Central memory CD8-positive, alpha-beta T cell (primary cell): ENCODE measurements at places on chromosomes 3 and 15.

DNA sequence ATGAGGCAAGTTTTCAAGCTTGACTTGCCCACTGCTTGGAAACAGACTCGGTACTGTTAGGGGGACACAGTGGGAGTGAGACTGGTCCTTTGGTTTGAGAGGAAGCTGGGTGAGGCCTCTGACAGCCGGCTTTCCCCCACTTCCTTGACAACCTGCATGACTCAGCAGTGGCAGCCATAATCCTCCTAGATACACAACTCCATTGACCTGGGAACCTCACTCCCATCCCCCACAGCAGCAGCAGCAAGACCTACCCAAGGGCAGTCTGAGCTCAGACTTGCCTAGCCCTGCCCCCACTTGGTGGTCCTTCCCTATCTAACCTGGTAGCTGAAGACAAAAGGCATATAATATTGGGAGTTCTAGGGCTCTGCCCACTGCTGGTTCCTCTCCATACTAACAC, 1043.5 kb upstream of the ALCAM start:
- DNase-seq: no peak
- no peaks in the 10 kb centered on the region for H3K27me3 ChIP-seq
- H3K27ac ChIP-seq: no peak overlapping the region
- no peaks in the 10 kb centered on the region for H3K4me1 ChIP-seq
- H3K36me3 ChIP-seq: peaks cover 1% of the 10 kb centered on the region
- no peak overlapping the region for H3K4me3 ChIP-seq

DNA sequence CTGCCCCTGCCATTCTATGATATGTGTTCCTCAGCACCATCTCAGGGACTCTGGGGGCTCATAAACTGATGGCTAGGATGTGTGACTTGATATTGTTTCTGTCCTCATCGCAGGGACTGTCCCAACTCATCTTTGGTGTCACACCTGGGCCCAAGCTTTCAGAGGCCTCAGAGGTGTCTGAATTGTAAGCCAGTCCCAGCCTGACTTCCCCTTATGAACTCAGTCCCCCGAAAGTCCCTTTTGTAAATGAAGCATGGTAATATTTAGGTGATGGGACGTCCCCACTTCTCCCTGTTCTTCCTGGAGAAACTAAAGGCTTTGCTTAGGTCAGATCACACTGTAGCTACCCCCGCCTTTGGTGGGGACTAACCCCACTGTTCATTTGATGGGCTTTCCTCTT, 142.4 kb upstream of the TLE3 start:
- peak overlapping the region; percentile 58 for H3K27ac ChIP-seq
- no peaks in the 10 kb centered on the region for H3K27me3 ChIP-seq
- no peaks in the 10 kb centered on the region for H3K4me1 ChIP-seq
- no peaks in the 10 kb centered on the region for H3K36me3 ChIP-seq

- H3K36me3 ChIP-seq: no peaks in the 10 kb centered on the region
- H3K4me1 ChIP-seq: no peaks in the 10 kb centered on the region
- H3K27ac ChIP-seq: no peak overlapping the region
- no peaks in the 10 kb centered on the region for H3K27me3 ChIP-seq
Observed at GRCh38 chr3:118436697-118437262, 597.9 kb downstream of the IGSF11 start.

- H3K4me3 ChIP-seq: no peak overlapping the region
- peaks cover 41% of the 10 kb centered on the region for H3K4me1 ChIP-seq
- DNase-seq: peak; percentile 38
- peak overlapping the region; percentile 65 for H3K27ac ChIP-seq
- H3K27me3 ChIP-seq: no peaks in the 10 kb centered on the region
Observed at GRCh38 chr3:4850928-4851265, 128.3 kb upstream of the BHLHE40 start.

DNA sequence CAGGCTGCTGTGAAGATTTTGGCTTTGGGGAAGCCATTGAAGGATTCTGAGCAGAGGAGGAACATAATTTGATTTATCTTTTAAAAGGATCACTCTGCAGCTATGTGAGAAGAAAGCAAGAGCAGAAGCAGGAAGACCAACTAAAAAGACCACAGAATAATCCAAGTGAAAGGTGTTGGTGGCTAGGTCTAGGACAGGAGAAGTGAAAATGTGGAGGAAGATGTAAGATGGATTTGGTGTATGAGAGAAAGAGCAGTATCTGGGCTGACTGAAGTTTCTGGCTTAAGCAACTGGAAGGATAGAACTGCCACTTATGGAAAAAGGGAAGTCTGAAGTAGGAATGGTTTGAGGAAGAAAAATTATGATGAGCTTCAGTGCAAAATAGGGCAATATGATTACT, 62.0 kb downstream of the SFMBT1 start:
- DNase-seq: no peak
- peak overlapping the region; percentile 13 for H3K4me3 ChIP-seq
- H3K4me1 ChIP-seq: peaks cover 15% of the 10 kb centered on the region
- no peaks in the 10 kb centered on the region for H3K27me3 ChIP-seq

DNA sequence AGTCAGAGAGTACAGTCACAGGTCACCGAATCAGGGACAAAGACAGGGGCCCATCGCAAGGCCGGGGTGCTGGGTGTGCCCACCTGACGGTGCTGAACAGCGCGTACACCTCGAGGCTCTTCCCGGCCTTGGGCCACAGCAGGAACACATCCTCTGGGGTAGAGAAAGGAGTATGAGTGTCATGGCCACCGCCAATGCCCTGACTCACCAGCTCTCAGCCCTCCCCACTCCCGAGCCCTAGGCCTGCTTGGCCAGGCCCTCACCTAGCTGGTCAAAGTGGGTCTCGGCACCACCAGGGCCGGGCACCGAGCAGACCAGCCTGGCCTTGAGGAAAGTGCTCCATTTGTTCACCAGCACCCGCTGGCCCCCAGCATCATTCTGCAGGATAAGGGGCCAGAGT, 4.2 kb downstream of the SEMA3G start:
- peaks cover 3% of the 10 kb centered on the region for H3K36me3 ChIP-seq
- DNase-seq: no peak
- no peak overlapping the region for H3K27ac ChIP-seq

- H3K4me3 ChIP-seq: no peak overlapping the region
- H3K4me1 ChIP-seq: peaks cover 63% of the 10 kb centered on the region
- H3K36me3 ChIP-seq: no peaks in the 10 kb centered on the region
Observed at GRCh38 chr15:94259863-94260262, 28.5 kb downstream of the MCTP2 start.

GRCh38 chr3:11021611-11022011, 29.1 kb downstream of the SLC6A1 start:
- H3K27me3 ChIP-seq: peaks cover 63% of the 10 kb centered on the region
- H3K36me3 ChIP-seq: no peaks in the 10 kb centered on the region
- no peaks in the 10 kb centered on the region for H3K4me1 ChIP-seq
- H3K4me3 ChIP-seq: no peak overlapping the region

DNA sequence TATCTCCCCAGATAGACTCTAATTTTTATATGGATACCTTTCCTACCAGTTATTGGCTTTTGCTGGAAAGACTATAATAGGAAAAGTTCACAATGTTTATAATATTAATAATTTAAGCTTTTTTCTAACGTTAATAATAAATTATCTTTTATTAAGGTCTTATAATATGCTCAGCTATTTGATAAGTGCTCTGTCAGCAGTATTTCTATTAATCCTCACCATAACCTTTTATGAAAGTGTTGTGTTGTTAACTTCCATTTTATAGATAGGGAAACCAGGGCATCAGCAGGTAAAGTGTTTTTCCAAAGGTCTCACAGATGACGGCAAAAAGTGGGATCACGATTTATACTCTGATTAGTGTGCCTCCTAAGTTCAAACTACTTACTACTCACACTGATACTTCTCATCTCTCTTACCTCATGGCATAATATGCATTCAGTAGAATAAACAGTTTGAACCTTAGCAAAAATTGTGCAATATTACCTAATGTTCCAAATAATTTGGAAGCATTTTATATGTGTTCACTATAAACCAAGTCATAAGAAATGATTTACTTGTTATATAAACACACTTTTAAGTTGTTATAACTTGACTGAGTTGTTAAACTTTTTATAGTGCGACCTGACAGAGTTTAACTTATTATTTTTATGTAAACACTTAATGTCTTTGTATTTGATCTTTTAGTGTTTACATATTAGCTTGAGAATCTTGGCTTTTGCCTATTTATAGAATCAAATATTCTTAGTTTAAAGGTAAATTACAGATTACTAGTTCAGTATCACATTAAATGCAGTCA, 274.9 kb upstream of the DCBLD2 start:
- DNase-seq: no peak
- H3K36me3 ChIP-seq: peaks cover 2% of the 10 kb centered on the region
- H3K4me3 ChIP-seq: no peak overlapping the region
- no peaks in the 10 kb centered on the region for H3K4me1 ChIP-seq
- H3K27ac ChIP-seq: no peak overlapping the region
- H3K27me3 ChIP-seq: no peaks in the 10 kb centered on the region

GRCh38 chr3:156150434-156151066, 30.2 kb downstream of the KCNAB1 start:
- no peak overlapping the region for H3K27ac ChIP-seq
- H3K36me3 ChIP-seq: no peaks in the 10 kb centered on the region

GRCh38 chr3:40731445-40731844, 206.7 kb downstream of the ZNF621 start:
- H3K27me3 ChIP-seq: peaks cover 62% of the 10 kb centered on the region
- no peaks in the 10 kb centered on the region for H3K4me1 ChIP-seq
- H3K4me3 ChIP-seq: no peak overlapping the region
- H3K36me3 ChIP-seq: no peaks in the 10 kb centered on the region
- no peak for DNase-seq
- H3K27ac ChIP-seq: no peak overlapping the region

DNA sequence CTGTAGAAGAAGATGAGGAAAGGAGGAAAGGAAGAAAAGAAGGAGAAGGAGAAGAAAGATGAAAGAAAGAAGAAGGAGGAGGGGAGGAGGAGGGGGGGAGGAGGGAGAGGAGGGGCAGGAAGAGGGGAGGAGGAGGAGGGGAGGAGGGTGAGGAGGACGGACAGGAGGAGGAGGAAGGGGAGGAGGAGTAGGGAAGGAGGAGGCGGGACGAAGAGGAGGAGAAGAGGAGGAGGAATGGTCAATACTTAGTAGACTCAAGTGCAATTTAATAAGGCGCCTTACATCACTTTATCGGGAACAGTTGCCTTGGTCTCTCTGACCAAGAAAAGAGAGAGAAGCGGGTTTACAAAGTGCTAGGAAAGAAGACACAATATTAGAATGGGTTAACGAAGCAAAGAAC, 23.7 kb upstream of the NR2E3 start:
- H3K27ac ChIP-seq: no peak overlapping the region
- H3K27me3 ChIP-seq: peaks cover 42% of the 10 kb centered on the region
- no peak for DNase-seq
- H3K4me1 ChIP-seq: peaks cover under 1% of the 10 kb centered on the region

GRCh38 chr3:48617559-48617958, 4.0 kb downstream of the TMEM89 start:
- H3K27ac ChIP-seq: no peak overlapping the region
- H3K4me1 ChIP-seq: no peaks in the 10 kb centered on the region
- no peaks in the 10 kb centered on the region for H3K27me3 ChIP-seq

DNA sequence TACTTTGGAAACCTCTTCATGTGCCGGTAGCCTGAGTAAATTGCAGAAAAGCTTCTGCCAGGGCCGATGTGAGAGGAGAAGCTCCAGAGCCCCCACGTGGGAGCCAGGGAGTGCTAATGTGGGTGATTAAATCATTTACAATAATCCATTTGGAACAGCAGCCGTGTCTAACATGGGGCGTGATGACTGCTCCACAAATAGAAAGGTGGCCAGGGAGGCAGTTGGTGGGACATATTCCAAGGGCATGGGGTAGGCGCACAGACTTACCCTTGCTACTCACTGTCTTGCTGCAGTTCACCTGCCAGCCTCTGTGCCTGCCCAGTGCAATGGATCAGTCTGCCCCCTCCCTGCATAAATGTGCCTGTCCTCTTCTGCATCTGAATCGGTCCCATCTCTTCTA, 39.3 kb upstream of the INSYN1 start:
- DNase-seq: no peak
- no peak overlapping the region for H3K27ac ChIP-seq
- no peaks in the 10 kb centered on the region for H3K4me1 ChIP-seq
- H3K36me3 ChIP-seq: no peaks in the 10 kb centered on the region
- peaks cover 20% of the 10 kb centered on the region for H3K27me3 ChIP-seq

DNA sequence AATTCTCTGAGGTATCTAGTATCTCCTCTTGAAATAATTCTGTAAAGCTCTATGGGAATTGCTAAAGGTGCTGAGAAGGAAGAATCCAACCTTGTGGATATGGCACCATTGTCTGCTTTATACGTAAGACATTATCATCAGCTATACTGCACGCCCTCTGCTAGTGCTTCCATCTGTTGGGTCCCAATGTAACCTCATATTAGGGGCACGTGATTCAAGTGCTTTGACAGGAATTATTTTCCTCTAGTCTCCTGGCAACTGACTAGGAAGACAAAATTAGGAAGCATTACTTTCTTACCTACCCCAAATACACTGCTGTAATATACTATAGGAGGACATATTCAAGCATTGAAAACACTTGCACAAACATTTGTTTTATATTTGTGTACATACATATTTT, 24.0 kb downstream of the COPS2 start:
- no peak overlapping the region for H3K4me3 ChIP-seq
- no peak for DNase-seq
- H3K27me3 ChIP-seq: no peaks in the 10 kb centered on the region
- peaks cover 8% of the 10 kb centered on the region for H3K4me1 ChIP-seq
- H3K36me3 ChIP-seq: peaks cover 57% of the 10 kb centered on the region

GRCh38 chr3:28915741-28916500, 364.9 kb upstream of the RBMS3 start:
- H3K4me1 ChIP-seq: no peaks in the 10 kb centered on the region
- DNase-seq: no peak
- no peak overlapping the region for H3K4me3 ChIP-seq
- H3K27ac ChIP-seq: peak overlapping the region; percentile 43
- H3K27me3 ChIP-seq: no peaks in the 10 kb centered on the region

DNA sequence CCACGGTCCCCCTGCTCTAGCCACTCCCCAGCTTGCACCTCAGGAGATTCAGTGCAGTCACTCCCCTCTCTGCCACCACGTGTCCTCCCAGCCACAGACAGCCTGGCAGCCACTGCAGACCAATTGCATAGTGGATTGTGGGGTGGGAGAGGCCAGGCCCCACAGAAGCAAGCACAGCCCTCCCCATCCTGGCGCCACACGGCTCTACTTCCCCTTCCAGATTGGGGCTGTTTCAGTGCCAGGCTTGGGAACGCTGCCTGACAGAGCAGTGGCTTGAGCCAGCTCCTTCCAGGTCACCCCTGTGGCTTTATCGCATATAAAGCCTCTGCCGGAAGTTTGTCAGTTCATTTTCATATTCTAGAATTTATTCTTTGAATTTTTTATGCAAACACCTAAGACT, 90.7 kb downstream of the TMEM266 start:
- no peaks in the 10 kb centered on the region for H3K36me3 ChIP-seq
- no peak for DNase-seq
- no peak overlapping the region for H3K4me3 ChIP-seq
- H3K27me3 ChIP-seq: peaks cover 17% of the 10 kb centered on the region
- H3K4me1 ChIP-seq: peaks cover 18% of the 10 kb centered on the region

- no peak for DNase-seq
- no peaks in the 10 kb centered on the region for H3K27me3 ChIP-seq
- no peak overlapping the region for H3K4me3 ChIP-seq
- H3K27ac ChIP-seq: no peak overlapping the region
- H3K4me1 ChIP-seq: no peaks in the 10 kb centered on the region
Observed at GRCh38 chr3:76107935-76108570, 322.7 kb upstream of the ZNF717 start.

- peaks cover 4% of the 10 kb centered on the region for H3K4me1 ChIP-seq
- no peak for DNase-seq
- H3K36me3 ChIP-seq: peaks cover 3% of the 10 kb centered on the region
- no peak overlapping the region for H3K4me3 ChIP-seq
- H3K27ac ChIP-seq: no peak overlapping the region
Observed at GRCh38 chr15:29126821-29127461, 142.7 kb downstream of the NSMCE3 start.

- H3K27ac ChIP-seq: no peak overlapping the region
- no peak for DNase-seq
- H3K4me3 ChIP-seq: no peak overlapping the region
- no peaks in the 10 kb centered on the region for H3K4me1 ChIP-seq
- peaks cover 41% of the 10 kb centered on the region for H3K27me3 ChIP-seq
Observed at GRCh38 chr3:131535596-131535995, 32.8 kb upstream of the MRPL3 start.
